NCI-H1417 treated with DMSO at 0.1 percent for 48 hours (cell line): ENCODE measurements at places on chromosomes 16 and 17.

DNA sequence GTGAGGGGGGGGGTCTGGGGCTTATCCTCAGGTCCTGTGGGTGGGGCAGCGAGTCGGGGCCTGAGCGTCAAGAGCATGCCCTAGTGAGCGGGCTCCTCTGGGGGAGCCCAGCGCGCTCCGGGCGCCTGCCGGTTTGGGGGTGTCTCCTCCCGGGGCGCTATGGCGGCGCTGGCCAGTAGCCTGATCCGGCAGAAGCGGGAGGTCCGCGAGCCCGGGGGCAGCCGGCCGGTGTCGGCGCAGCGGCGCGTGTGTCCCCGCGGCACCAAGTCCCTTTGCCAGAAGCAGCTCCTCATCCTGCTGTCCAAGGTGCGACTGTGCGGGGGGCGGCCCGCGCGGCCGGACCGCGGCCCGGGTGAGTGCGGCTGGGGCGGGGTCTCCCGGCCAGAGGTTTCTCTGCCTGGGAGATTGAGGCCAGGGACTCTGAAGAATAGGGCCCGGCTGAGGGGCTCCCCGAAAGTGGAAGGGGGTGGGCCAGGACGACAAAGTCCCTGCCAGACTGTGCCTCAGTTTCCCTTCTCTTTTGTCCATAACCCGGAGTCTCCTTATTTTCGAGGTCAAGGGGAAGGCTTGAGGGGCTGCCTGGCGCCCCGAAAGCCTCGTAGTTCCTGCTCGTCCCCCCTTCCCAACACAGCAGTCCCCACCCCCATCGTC lies at the start of gene FGF11:
FGF11 (plus strand) TSS at position 51 of the 651 bp plus-strand sequence; CDS start at position 160, 109 bp downstream.
- no peak for DNase-seq

DNA sequence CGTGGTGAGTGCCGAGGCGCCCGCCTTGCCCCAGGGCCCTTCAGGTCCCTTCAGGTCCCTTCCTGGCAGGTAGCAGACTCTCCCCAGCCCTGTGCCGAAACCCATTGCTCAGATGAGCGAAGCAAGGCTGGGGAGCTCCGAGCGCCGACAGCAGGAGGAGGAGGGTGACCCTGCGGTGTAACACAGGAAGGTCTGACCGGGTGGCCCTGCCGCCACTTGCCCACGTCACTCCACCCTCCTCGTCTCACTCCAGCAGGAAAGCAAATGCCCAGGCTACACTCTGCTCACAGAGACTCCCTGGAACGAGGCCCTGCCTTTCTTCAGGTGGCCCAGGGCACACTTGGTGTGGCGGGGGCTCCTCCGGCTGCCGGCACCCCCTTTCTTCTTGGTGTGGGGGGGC lies 57.2 kb downstream of the ACTG1 start:
- DNase-seq, result no peak

DNA sequence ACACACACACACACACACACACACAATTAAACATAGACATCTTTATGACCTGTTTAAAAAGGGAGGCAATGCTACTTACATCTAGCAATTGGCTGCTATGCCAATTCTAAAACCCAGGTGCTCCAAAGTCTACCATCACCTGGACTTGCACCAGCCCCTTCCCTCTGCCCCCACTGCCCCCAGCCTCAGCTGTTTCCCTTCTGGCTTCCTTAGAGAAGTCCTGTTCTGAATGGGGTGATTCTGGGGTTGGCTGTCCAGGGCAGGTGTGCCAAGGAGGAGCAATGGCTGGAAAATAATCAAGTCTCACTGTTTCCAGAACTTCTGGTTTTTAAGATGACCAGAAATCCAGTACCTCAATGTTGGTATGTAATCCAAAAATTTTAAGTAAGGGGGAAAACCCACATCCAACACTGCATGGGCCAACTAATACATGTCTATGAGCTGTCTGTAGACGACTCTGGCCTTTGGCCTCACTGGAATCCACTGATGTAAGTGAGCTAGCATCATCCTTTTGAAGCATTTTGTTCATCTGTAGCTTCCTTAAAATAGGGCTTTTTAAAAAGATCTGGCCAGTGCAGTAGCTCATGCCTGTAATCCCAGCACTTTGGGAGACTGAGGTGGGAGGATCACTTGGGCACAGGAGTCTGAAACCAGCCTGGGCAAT lies 2.1 kb downstream of the IFT20 start:
- no peak for DNase-seq

GRCh38 chr16:56282451-56282850 lies 91.2 kb downstream of the GNAO1 start:
- DNase-seq, result no peak

GRCh38 chr17:36553459-36553858 lies 8.7 kb downstream of the GGNBP2 start:
- DNase-seq, result no peak

GRCh38 chr17:56169621-56170020 lies 16.3 kb downstream of the ANKFN1 start:
- DNase-seq, result no peak

DNA sequence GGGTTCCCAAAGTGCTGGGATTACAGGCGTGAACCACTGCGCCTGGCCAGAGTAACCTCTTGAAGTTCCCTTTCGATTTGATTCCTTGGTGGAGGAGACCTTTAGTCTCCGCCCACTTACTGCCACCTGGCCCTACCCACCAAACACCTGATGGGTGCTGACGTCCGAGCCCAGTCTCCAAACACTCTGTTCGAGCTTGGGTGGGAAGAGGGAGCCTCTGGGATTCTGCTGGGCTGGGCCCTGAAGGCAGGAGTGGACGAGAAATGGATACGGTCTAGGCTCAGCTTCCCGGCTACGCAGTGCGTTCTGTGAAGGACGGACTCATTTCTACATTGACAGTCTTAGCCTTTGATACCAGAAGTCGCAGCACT lies 870 bp upstream of the ITGA3 start:
- peak; percentile 14 for DNase-seq

GRCh38 chr17:4771519-4772234 lies at the start of gene TM4SF5:
Gene TM4SF5 (plus strand): TSS chr17:4771886. CDS start chr17:4771923, 37 bp downstream.
- no peak for DNase-seq

- no peak for DNase-seq
These were observed 602.1 kb upstream of the GOT2 start for GRCh38 chr16:59336136-59336695.

- DNase-seq, result no peak
These were observed 787 bp downstream of the LHX1 start for GRCh38 chr17:36937959-36938565.

GRCh38 chr17:21510686-21511362 lies 134.7 kb downstream of the KCNJ12 start:
- no peak for DNase-seq

DNA sequence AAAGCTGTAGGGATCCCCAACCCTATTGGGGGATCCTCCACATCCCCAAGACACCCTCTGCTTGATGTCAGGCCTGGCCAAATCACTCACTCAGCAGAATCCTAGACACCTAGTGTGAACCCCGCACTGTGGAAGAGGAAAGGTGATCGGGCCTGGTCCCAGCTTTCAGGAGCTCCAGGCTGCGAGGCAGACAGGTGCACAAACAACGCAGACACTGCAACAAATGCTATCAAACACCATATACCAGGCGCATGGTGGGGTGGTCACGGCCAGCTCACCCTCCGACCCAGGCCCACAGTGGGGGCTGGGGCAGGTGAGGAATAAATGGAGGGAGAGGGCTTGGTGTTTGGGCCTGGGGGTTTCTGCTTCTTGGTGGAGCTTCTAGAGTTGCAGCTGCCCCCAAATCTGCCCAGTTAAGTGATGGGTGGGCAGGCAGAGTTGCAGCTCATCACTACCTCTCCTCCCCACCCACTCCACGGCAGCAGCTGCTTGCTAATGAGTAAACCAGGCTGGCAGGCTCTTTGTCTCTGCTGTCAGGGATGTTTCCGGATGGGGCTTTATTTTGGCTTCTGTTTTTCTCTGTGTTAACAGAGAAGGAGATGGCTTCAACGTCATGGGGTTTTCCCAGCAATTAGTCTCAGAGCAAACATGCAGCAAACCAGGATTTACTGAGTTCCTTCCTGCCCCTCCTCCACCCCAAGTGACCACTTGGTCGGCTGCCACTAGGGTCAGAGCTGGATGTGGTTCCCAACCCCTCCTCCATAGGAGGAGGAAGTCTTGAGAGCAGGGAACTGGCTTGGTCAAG lies 46.6 kb downstream of the PECAM1 start:
- DNase-seq, result peak; percentile 53

DNA sequence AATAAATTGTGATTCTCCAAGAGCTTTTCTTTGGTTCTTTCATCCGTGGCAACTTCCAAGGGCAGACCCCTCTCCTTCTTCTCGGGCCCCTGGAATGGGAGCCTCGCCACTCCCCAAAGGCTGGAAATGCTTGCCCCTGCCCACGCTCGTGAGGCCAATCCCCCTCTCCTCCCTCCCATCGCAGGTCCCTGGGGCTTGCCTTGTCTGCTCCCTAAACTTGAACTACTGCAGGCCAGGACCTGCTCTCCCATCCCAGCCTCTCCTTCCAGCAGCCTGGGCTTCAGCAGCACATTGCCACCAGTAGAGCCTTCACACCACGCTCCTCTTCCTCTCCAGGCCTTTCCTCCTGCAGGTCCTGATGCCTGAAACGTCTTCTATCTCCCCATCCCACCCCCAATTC lies 11.1 kb downstream of the PITPNM3 start:
- DNase-seq, result no peak

GRCh38 chr16:83599789-83600462 lies 207.9 kb upstream of the HSBP1 start:
- DNase-seq, result no peak

GRCh38 chr16:71853413-71853812 lies 7.6 kb downstream of the ATXN1L start:
- DNase-seq, result no peak

DNA sequence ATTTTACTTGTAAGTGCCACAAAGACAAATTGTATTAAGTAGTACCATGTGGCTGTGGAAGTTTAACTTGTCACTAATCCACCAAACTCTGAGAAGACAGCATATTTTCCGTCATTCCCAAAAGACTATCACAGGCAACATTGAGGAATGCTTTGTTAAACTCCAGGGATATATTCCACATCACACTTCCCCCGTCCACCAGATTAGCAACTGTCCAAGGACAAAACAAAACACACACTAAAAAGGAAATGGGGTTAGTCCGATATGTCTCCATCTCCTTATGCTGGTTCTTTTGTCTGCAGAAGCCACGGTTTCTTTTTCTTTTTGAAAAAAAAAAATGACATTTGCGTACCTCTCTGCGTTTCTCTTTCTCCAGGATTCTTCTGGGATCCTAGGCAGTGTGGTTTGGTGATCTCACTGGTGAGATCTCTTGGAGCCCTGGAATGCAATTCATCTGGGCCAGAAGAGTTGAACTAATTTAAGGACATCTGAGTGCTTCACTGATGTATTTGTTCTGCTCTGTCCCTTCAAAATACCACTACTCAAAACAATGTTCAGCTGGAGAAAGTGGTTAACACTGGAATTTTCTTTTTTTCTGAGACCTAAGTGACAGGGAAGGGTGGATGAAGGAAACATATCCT lies 40.6 kb downstream of the PRKCB start:
- no peak for DNase-seq

- DNase-seq, result no peak
These were observed 9.3 kb downstream of the CEP295NL start for GRCh38 chr17:78893684-78894083.

DNA sequence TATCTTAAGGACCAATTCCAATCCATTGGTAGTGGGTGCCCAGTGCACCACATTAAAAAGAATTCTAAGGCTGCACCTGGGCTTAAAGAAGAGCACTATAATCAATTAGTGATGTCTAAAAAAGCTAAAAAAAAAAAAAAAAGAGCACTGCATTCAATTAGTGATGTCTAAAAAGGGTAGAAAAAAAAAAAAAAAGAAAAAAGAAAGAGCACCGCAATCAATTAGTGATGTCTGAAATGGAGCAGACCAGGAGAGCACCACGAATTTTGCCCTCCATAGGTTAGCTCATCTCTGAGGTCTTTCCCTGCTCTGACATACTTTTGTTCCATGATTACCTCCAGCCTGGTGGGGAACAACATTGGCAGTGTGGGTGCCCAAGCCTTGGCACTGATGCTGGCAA lies 18.9 kb upstream of the CYLD start:
- no peak for DNase-seq

DNA sequence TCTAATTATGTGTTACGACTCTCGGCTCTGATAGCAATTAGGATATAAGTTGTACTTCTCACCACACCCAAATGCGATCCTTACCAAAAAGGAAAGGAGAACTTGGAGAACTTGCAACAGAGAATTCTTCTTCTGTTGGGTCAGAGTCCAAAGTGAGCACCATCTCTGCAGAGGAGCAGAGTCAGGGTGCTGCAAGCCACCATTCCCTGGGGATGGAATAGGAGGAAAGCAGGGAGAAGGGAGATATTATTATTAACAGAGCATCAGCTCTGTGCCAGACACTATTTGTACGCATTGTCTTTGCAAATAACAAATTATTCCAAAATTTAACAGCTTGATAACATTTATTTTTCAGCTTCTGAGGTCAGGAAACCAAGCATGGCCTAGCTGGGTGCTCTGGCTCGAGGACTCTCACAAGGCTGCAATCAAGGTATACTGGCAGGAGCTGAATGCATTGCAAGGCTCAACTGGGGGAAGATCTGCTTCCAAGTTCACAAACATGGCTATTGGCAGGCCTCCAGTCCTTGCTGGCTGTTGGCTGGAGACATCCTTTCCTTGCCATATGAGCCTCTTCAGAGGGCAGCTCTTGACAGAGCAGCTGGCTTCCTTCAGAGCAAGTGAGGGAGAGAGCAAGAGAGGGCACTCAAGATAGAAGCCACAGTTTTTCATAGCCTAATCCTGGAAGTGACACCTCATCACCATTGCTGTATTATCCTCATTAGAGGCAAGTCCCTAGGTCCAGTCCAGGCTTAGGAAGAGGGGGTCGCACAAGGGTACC lies 296.2 kb upstream of the CDH5 start:
- DNase-seq, result no peak

GRCh38 chr16:73058221-73058615 lies 10.3 kb upstream of the ZFHX3 start:
- no peak for DNase-seq

DNA sequence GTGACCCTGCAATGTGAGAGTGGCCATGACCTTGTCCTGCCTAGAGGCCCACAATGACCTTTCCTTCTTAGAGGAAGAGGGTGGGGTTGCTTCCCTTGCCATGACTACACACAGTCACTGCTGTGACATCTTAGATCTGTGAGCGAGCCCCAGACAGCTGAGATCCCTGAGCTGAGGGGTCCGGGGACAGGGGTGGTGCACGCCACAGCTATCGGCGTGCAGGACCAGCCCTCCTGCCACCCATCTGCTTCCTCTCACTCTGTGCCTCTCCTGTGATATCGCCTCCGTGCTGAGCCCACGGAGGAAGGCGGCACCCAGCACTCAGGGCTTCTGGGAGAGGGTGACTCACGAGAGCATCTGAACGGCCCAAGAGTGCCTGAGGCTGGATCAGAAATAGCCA lies 35.2 kb downstream of the KIAA0513 start:
- DNase-seq, result no peak

- no peak for DNase-seq
These were observed 986 bp upstream of the ELOB start for GRCh38 chr16:2777903-2778629.

GRCh38 chr16:67268136-67268579 lies 11.2 kb upstream of the PLEKHG4 start:
- DNase-seq, result no peak

DNA sequence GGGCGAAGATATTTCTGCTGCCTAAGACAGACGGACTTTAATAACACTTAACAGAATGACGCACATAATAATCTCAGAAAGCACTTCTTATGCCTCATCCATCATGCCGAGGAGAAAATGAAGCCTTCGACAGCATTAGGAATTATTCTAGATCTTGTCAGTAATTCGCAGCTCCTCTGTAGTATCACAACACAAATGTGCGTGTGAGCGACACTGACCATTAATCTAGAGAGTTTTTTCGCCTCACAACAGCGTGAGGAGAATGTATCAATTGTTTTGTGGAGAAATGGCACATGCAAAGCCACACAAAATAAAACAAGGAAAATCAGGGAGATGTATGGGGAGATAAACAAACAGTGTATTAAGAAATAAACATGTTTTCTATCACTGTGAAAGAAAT lies 410.2 kb upstream of the PSMD7 start:
- no peak for DNase-seq

GRCh38 chr16:79047337-79047736 lies 553.2 kb downstream of the MAF start:
- no peak for DNase-seq
